ENCODE measurements at places on chromosomes 3 and 15.

GRCh38 chr3:60323651-60324050 lies 927.6 kb downstream of the FHIT start:
- no peak for DNase-seq

GRCh38 chr3:150014782-150015181 lies 44.1 kb upstream of the PFN2 start:
- no peak for DNase-seq

DNA sequence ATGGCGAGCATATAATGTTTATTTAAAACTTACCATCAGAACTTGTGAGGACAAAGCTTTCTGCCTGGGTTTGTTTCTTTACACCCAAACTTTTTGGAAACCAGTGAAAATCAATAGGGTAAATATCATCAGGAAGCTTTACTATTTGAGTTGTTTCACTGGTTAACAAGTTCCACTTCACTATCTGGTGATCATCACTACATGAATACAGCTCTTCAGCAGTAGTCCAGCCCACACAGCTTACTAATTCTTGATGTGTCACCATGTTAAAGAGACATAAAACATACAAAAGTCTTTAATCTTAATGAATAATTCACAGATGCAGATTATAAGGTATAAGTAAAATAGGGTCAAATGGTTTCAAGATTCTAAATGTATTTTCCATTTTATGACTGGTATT lies 17.6 kb downstream of the IFT80 start:
- DNase-seq: no peak

GRCh38 chr3:179825527-179826246 lies 172.8 kb downstream of the USP13 start:
- no peak for DNase-seq

DNA sequence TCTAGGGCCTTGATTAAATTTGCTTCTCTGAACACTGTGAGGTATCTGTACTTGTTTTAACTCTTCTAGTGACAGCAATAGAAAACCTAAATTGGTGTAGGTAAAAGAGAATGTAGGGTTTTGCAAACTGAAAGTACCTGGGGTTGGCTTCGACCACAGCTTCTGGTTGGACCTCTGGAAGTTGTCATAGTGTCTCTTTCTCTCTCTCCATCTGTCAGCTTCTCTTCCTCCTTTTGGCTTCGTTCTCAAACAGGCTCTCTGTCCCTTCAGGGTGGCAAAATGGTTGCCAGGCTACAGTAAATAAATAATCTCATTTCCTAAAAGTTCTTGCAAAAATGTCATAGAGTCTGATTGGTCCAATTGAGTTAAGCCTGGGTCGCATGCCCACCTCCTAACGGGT lies 149.3 kb upstream of the CTDSPL start:
- no peak for DNase-seq

- no peak for DNase-seq
Observed at GRCh38 chr3:10315771-10316344, 5.1 kb downstream of the SEC13 start.

GRCh38 chr3:149848238-149848637 lies 35.2 kb downstream of the RNF13 start:
- DNase-seq: no peak

DNA sequence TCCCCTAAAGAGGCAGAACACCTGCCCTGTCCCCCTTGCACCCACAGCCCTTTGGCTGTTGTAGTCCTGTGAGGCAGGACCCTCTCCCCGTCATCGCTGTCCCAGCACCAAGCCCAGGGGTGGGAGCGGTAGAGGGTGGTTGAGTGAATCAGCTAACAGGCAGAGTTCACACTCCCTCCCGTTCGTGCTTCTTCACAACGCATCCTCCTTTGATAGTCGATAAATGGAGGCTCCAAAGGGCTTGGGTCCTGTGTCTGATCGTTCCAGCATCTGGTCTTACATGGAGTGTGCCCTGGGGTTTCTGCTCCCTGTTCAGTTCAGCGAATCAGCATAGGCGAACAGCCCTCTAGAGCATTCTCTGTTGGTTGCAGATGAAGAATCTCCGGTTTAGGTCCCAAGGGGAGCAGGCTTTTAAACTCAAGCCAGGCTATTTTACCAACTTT lies 820 bp upstream of the HMCES start:
- DNase-seq: no peak

GRCh38 chr3:11394392-11394791 lies 122.2 kb downstream of the ATG7 start:
- DNase-seq: no peak

DNA sequence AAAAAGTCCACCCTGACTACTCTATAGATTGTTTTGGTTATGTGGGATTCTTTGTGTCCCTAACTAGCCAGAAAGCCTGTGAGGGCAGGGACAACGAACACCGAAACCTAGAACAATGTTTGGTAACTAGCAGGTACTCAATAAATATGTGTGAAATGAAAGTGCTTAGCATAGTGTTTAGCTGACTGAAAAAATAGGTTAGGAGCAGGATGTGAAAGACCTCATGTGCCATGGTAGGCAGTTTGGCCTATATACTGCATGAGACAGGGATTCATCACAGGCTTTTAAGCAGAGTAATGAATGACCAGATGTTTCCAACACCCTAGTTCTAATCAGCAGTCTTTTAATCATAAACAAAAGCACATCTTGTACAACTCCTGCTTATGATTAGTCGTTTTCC lies 64.2 kb downstream of the MYO5A start:
- DNase-seq: no peak

GRCh38 chr3:150268426-150269391 lies 139.4 kb upstream of the TSC22D2 start:
- no peak for DNase-seq

Data from activated naive CD4-positive, alpha-beta T cell treated with anti-CD3 and anti-CD28 coated beads, Interleukin-2, amount 50 U/mL, for 16 hours (primary cell).